ENCODE measurements at places on chromosomes 7 and 10. TPM values are rescaled to one million over a fixed set of nuclear protein-coding genes. Genes with fewer than 3 reads are reported as not detected.

- no peak for DNase-seq
Observed at GRCh38 chr7:149050941-149051340, 22.6 kb upstream of the PDIA4 start.

- no peak for DNase-seq
Observed at GRCh38 chr7:143171697-143172096, 11.5 kb upstream of the TAS2R39 start.

GRCh38 chr7:143437578-143437977, 5.7 kb upstream of the TAS2R60 start:
- no peak for DNase-seq

GRCh38 chr10:64102264-64102633, 581.0 kb downstream of the REEP3 start:
- DNase-seq = no peak

The TRDMT1 gene
- 9.0 TPM for polyA plus RNA-seq

The SPDYE2 gene
- polyA plus RNA-seq = 14.1 TPM

GRCh38 chr7:121003986-121004685, 15.6 kb downstream of the CPED1 start:
- DNase-seq = no peak

The RNF32 gene
- 4.3 TPM for polyA plus RNA-seq

DNA sequence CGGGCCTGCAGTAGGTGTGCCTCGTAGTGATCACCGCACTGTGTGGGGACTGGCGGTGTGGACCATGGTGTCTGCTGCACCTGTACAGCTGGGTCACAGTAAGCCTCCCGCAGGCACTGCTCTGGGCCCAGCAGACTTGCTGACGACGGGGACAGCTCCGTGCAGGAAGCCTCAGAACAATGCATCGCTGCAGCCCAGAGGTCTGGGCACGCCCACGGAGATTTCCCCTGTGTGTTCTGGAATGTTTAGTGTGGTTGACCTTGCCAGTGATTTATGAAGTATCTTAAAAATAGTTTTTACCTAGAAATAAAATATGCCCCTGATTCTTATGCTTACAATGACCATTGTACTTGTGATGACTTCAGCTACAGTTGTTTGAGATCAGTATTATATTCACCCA, 59.1 kb upstream of the ZNF32 start:
- no peak for DNase-seq

The DDC gene
- polyA plus RNA-seq = 73.4 TPM

GRCh38 chr7:31102151-31102972, 50.3 kb downstream of the ADCYAP1R1 start:
- no peak for DNase-seq

DNA sequence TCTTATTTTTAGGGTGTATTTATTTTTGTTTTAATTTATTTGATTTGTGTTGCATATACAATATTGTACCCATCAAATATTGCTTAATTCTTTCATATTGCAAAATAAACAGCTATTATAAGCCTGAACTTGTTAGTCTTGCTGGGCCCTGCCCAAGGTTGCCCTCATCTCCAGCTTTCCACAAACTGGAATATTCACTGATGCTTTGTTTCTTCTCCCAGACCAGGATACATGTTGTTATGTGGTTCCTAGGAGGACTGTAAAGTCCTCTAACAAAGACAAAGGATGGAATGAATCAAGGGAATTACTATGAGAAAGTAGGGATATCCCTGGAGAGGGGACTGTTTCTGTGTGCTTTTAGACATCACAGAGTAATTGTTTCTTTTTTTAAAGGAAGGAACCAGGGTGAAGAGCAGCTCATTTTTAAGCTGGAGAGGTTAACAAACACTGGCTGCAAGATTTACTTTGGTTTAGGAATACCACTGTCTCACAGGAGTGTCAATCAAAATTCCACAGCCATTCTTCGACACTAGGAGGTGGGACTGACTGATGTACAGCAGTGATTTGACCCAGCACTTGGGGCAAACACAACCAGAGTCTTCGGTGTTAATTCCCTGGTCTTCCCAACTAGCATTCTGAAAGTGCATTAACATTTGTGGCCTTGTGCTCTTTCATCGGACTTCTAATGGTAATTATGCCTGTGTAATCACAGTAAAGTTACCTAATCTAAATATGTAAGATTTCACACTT, 14.8 kb upstream of the CD36 start:
- DNase-seq = no peak

- no peak for DNase-seq
Observed at GRCh38 chr10:27747096-27747451, 1.5 kb upstream of the MKX start.

DNA sequence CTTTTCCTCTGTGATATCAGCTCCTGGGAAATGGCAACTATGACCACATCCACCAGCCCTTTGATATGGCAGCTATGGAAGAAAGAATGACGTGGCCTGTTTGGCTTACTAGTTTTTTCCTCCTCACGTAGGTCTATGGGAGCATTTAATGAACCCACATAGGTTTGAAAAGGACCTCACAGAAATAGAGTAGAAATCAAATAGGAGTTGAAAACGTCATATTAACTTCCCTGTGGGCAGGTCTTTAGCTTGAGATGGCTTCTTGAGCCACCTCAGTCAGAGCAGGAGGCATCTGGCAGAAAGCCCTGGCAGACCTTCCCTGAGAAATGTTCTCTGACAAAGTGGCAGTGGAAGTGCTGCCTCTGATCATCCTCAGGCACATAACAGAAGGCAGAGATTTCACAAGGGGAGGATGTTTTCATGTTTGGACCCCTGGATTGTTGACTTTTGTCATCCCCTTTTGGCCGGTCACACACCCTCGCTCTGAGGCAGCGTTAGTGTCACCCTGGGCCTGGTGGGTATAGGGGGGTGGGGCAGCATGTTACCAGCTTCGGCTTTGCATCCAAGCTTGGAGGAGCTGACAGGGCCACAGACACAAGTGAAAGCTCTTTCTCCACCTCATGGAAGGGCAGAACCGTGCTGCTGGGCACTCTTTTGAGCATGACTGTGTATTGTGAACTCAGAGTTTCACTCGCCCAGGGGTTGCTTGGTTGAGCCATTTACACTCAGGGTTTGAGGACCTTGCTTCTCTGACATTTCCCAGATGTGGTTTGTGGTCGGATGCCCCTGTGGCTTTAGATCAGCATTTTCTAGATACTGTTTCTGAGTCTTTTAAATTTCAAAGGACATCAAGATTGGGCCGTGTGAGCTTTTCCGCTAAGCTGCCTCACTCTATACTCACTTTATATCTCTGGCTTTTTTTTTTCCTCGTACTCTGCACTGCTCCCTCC, 184.2 kb downstream of the STK31 start:
- DNase-seq = no peak

- no peak for DNase-seq
Observed at GRCh38 chr7:11474902-11475585, 357.0 kb downstream of the THSD7A start.

The BPGM gene
- 43.0 TPM for polyA plus RNA-seq

- DNase-seq = peak; percentile 24
Observed at GRCh38 chr7:77415476-77415822, 700 bp downstream of the GSAP start.

DNA sequence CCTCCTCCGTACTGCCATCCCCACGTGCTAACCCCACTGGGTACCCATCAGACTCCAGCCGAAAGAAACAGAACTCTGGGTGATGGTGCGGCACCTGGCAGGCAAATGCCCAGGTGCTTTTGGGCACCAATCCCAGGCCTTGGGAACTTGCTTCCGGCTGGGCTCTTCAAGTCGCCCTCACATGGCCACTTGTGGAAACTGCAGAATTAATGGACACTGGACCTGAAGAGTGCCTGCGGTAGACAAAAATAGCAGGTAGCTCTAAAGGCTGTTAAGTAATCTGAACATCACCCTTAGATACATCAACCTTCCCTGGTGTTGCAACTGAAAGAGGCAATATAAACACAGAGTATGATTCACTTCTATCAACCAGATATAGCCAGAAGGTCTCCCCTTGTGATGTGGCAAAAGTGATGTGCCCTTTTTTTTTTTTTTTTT, 644.4 kb downstream of the GRM8 start:
- DNase-seq = no peak

DNA sequence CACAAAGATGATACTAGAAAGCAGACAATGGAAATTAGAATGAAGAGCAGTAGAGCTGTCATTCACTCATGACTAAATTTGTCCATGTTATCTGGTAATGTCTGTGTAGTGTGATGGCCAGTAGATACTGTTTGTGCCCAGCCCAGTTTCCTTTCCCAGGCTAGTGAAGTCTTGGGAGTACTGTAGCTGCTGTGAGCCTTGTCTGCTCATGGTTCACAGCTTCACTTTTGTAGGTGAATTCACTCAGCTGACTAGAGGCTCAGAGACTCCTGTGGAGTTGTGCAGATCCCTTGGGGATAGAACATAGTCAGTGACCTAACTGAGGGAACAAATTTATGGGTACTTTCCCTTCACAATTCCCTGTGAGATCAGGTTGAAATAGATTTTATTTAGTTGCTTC, 572.5 kb downstream of the ARL4A start:
- no peak for DNase-seq

- no peak for DNase-seq
Observed at GRCh38 chr7:23115991-23116390, 10.4 kb downstream of the KLHL7 start.

- no peak for DNase-seq
Observed at GRCh38 chr10:128575761-128576160, 449.5 kb upstream of the MKI67 start.

The SPAM1 gene
- not detected for polyA plus RNA-seq

GRCh38 chr10:51397695-51398094, 301.7 kb downstream of the CSTF2T start:
- DNase-seq = no peak

The CALHM2 gene
- polyA plus RNA-seq = 14.3 TPM

GRCh38 chr10:14560274-14560673, 214.4 kb downstream of the FAM107B start:
- DNase-seq = no peak

- DNase-seq = no peak
Observed at GRCh38 chr7:155702616-155703015, 58.2 kb downstream of the RBM33 start.

GRCh38 chr7:45190406-45191165, 33.0 kb downstream of the RAMP3 start:
- no peak for DNase-seq

DNA sequence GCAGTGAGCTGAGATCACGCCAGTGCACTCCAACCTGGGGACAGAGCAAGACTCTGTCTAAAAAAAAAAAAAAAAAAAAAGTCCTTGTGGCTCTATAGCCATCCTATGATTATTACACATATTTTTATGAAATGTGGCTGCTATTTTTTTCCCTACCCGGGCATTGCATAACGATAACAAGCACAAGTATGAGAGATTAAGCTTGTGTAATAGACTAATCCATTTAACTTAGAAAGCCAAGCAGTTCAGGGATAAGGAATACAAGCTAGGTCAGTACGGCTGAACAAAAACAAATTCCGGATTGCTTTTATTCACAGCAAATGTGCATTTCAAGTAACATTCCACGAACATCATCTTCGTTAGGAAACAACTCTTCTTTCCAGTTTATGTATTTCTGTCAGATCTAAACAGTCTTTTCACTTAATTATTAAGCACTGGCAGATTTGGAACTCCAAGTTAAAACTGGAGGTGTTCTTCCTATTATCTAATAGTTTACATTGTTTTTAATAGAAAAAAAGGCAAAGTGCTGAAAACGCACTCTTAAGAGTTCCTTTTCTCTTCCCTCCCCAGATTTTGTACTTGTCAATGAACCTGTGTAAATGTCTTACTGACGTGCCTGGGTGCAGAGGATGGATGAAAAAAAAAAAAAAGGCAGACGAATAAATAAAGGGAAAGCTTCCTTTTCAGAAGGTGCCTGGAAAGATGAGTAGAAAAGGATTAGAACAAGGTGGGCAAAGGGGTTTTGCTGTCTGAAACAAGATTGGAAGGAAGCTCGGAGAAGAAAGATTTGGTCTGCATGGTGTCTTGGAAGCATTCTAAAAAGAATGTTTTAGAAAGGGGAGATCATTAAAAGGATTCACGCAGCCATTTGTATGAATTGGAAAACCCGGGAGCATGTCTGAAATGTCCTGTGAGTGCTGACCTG, 81.1 kb downstream of the PRTFDC1 start:
- no peak for DNase-seq

DNA sequence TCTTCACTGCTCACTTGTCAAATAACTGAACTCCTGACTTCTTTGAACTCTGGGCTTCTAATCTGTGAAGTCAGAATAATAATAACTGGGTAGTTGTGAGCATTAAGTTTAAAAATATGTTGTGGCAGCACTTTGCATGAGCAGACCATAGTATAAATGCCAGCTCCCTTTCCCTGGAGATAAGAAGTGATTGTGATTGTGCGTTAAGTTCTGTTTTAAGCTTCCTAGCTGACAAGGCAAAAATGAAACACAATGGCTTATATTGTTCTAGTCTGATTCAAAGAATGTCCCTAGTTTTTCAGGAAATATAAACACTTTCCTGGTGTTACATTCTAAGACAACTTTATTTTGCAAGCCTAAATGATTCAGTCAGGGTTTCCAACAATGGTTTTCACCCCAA, 61.8 kb downstream of the PTPRE start:
- DNase-seq = no peak

DNA sequence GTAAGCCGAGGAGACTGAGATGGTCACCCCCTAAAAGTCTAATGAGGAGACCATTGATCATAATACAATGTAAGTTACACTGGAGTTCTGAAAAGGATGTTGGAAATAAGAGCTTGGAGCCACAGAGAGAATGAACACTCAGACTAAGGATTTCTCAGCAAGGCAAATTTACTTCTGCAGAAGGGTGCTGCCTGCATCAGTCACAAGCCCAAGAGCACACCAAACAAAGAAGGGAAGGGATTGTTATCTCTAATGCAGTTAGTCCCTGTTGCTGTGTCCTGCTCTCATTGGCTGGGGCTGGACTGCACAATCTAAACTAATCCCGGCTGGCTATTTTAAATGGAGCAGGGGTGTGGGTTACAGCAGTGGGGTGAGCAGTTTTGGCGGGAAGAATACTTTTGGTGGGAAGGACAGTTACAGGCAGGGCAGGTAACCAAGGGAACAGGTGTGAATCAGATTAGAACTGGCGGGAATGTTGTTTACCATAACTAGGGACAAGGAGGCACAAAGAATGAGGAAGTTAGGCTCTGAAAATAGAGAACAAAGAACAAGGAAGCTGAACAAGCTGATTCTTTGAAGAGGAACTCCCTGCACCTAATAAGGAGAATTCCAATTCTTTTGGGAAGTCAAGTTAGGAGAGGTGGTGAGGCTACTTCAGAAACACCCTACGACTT, 30.3 kb upstream of the TRIM24 start:
- DNase-seq = no peak

DNA sequence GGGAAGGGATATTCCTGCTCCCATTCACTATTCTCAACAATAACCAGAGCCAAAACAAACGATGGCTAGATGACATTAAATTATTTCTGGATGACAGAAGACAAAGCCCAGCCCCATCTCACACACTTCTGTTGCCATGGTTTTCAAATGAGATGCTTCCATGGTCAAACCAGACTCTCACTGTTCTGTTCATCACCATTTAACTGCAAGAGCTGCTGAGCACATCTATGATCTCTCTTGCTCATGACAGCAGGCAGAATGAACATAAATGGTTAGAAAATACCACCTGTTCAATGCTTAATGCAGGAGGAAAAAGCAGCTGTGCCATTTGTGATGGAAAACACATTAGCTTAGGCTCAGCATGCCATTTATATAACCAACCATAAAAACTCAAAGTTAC, 758.6 kb upstream of the ZWINT start:
- no peak for DNase-seq

The RARRES2 gene
- polyA plus RNA-seq = 40.9 TPM
